ENCODE measurements at places on chromosomes 11 and 22.

- peak; percentile 69 for DNase-seq
Measured at GRCh38 chr11:10809373-10810160, 841 bp upstream of the EIF4G2 start.

- DNase-seq = no peak
Measured at GRCh38 chr11:94130298-94131046, 1.8 kb downstream of the PANX1 start.

- peak; percentile 22 for DNase-seq
Measured at GRCh38 chr11:43969543-43969942, 27.1 kb downstream of the C11orf96 start.

- DNase-seq = no peak
Measured at GRCh38 chr22:50630376-50630775, 2.4 kb upstream of the ARSA start.

Data from midbrain (tissue), 1 donor.